ENCODE measurements at places on chromosomes 12 and 14. TPM values are rescaled to one million over a fixed set of nuclear protein-coding genes. Genes with fewer than 3 reads are reported as not detected.

Gene NRXN3
- 3.5 TPM for total RNA-seq

Gene TGFB3
- 4.8 TPM for total RNA-seq

Gene SMCO2
- not detected for total RNA-seq

Gene AMDHD1
- total RNA-seq, result 2.8 TPM

Gene FAIM2
- total RNA-seq, result 0.64 TPM

- DNase-seq, result no peak
Measured at GRCh38 chr12:109540526-109541412, 32.5 kb downstream of the MMAB start.

DNA sequence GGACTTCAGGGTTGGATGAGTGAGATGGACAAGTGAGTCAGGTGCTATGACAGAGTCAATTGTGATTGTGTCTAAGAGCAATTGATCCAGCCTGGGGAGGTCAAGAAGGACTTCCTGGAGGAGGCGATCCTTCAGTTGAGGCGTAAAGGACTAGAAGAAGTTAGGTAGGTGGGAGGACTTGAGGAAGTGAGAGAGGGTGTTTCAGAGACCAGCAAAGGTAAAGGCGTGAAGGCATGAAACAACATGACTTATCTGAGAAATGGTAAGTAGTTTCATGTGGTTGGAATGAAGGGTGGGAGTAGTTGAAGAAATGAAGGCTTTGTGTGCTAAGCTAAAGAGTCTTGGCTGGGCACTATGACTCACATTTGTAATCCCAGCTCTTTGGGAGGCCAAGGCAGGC is 48.9 kb upstream of the PPP1CC start:
- no peak for DNase-seq

GRCh38 chr14:23302290-23303225 is at the start of gene PPP1R3E:
Gene PPP1R3E, minus strand, starts transcription at chr14:23302859. Its CDS starts 283 bp downstream, at chr14:23302576.
- no peak for DNase-seq

- no peak for DNase-seq
Measured at GRCh38 chr12:1435044-1435443, 159.3 kb downstream of the FBXL14 start.

DNA sequence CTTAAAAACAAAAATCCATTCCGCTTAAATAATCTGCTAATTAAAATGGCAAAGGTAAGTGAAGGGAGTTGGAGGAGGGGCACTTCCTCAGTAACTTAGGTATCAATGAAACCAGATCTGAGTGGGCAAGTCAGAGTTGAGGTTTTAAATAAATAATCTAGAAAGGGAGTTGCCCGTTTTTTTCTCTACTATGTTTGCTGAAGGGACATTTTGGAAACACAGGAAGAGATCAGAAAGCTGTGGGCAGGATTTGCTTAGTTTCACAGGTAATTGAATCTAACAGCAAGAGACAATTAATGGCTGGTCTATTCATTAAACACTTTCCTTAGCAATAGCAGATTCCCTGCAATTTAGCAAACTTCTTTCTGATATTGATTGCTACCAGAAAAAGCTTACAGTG is 186.0 kb upstream of the ABCD2 start:
- DNase-seq, result no peak

- no peak for DNase-seq
Measured at GRCh38 chr12:83841620-83842019, 1071.0 kb downstream of the SLC6A15 start.

DNA sequence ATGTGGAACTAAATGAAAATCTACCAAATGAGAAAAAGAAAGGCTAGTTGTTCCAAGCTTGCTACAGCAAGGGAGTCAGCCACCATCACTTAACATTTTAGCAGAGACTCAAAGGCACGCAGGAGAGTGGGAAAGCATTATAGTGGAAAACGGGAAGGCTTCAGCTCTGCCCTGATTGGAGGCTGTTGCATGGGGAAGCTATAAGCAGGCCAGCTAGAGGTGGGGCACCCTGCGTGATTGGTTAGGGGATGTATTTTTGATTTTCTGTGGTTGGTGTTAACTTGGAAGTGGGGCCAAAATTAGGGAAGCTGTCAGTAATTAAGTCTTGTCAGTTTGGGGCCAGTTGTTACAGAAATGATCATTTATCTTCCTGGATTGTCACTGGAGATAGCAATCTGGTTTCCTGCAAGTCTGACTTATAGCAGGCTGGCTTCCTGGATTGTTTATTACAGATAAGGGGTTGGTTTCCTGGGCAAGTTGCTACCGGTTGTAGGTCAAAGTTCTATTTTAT is 93.9 kb downstream of the FAR2 start:
- no peak for DNase-seq

- no peak for DNase-seq
Measured at GRCh38 chr14:68677476-68677875, 115.4 kb downstream of the ZFP36L1 start.

DNA sequence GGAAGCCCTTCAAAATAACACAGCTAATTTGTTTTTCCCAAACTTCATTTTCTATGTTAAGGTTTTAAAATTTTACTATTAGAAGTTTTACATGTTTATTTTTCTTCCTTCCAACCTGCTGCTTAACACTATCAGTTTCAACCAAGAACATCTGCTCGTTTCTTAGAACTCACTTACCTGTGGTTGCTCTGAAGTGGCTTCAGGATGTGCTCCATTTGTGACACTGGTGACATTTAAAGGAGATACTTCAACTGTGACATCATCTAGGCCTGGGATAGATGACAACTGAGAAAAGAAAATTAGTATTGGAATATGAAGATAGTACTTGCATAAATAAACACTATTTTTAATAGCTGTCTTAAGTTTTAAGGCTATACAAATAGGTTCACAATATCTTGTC is 17.9 kb downstream of the WASHC3 start:
- no peak for DNase-seq

- no peak for DNase-seq
Measured at GRCh38 chr12:76762601-76762980, 1.3 kb upstream of the ZDHHC17 start.

DNA sequence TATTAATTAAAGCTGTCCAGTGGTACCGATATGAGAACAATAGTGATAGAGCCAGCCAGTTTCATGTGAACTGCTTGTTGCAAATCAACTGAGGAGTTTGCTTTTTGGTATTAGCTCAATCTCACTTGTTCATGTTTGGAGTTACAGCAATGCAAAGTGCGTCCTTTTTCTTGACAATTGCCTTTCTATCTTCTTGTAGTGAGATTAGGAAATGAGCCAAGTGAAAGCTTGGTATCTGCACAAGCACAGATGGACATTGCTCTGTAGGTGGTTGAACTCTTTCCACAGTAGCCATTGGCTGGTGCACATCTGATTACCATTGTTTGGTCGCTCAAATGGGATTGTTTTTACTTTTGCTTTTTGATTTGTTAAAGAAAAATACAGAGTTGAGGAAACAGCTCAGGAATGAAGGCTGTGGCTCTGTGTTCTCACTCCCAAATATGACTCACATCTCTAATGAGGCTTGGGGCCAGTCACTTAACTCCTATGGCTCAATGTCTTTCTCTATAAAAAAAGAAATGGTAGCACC is 241.4 kb downstream of the BMP4 start:
- DNase-seq, result no peak

DNA sequence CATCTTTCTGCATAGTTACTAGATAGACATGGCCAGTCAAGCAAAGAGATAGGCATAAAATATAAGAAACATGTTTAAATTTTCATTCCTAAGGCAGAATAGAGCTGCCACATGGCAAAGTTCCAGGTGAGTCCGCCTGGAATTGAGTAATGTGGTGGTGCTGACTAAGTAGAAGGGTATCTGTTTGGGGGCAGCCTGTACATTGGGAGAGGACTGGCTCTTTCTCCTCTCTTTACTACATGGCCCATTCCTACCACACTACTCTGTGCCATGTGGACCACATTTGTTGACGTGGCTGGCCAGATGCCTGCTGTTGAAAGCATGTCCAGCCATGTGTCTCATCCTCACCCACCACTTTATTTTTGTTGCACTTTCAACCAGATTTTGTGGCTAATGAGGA is 354.0 kb downstream of the ETNK1 start:
- no peak for DNase-seq

GRCh38 chr12:13680916-13681315 is 300.5 kb downstream of the GRIN2B start:
- no peak for DNase-seq

DNA sequence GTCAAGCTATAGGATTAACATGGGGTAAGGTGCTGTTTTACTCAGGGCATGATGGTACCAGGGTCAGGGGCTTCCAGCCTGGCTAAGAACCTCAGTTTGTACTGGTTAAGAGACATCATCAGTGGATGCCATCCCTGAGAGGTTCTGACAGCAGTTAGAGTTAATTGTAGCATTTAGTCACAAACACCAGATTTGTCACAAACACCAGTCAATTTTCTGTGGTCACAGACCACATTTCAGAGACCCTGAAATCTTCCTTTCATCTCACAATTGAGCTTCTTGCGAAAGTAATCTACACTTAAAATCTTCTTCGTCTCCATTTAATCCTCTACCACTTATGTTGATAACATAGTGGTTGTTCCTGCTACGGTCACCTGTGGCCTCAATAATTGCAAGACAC is 143.0 kb upstream of the EGLN3 start:
- no peak for DNase-seq

DNA sequence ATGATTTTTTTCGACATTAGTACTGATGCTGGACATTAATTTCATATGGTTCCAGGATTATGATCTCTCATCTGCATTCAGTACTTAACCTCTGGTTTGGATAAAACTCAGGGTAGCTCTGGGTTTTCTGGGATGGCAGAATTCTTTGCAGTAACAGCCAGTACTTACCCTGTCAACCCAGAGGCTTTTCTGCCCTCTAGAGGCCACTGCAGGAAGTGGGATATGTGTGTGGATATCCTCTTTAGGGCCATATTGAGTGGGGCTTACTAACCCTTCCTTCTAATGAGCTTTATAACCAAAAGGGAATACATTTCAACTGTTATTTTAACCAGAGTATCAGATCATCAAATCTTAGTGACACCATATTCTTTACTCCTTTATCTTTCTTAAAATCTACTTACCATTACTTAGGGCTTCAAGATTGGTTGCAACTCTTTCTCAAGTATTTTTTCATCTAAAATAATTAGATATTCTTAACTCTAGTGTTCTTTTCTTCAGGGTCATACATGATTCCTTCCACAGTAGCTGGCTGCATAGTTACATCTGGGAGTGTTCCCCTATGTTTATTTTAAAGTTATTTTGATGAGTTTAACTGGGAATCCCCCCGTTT is 488.0 kb upstream of the STXBP6 start:
- DNase-seq, result no peak

- no peak for DNase-seq
Measured at GRCh38 chr12:12338527-12339168, 11.4 kb downstream of the MANSC1 start.

DNA sequence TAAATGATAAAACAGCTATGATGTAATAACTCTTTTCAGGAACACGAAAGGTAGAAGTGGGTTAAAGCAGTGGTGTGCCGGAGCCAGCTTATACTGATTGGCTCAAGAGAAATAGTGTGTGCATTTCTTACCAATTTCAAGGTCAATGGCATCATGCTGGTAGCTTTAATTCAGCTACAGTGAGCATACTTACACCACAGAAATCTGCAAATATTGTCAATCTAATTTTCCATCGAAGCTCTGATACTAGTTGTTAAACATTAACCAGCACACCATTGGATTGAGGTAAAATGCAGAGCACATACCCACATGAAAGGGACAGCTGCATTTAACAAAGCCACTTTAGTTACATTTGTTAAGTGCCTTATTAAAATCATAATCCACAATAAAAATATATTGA is 225.7 kb downstream of the KCNC2 start:
- no peak for DNase-seq

DNA sequence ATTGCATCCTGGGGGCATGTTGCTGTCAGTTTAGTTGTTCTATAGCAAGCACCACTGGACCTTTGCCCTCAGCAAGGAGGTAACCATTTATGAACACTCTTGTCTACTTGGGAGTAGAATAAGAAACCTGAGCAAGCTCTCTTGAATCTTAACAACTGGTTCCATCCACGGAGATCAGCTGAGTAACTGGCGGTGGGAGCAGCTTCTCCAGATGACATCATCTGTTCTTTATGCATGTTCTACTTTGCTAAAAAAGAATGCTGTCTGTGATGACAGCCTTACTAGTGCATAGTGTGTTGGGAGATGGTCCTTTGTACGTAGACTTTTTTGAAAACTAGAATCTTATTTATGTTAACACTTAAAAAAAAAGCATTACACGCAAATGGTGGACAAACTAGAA is 17.7 kb downstream of the SLC4A8 start:
- DNase-seq, result no peak

GRCh38 chr14:104601786-104602185 is 2.8 kb downstream of the TMEM179 start:
- DNase-seq, result no peak

DNA sequence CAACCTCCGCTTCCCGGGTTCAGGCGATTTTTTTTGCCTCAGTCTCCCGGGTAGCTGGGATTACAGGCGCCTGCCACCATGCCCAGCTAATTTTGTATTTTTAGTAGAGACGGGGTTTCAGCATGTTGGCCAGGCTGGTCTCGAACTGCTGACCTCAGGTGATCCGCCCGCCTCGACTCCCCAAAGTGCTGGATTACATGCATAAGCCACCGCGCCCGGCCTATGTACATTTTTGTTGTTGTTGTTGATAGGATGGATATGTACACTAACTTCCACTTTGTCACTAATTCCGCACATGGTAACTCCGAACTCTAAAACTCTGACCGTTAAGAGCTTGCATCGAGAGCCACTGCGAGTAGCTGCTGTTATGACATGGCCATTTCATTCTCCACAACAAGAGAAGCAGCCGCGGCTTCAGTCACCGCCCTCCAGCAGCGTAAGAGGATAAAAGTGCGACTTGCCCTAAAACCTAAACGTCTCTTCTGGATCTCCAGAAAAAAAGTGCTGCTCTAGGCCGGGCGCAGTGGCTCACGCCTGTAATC is 742 bp upstream of the MARS1 start:
- DNase-seq, result no peak

- no peak for DNase-seq
Measured at GRCh38 chr14:50363714-50364111, 33.0 kb downstream of the CDKL1 start.

DNA sequence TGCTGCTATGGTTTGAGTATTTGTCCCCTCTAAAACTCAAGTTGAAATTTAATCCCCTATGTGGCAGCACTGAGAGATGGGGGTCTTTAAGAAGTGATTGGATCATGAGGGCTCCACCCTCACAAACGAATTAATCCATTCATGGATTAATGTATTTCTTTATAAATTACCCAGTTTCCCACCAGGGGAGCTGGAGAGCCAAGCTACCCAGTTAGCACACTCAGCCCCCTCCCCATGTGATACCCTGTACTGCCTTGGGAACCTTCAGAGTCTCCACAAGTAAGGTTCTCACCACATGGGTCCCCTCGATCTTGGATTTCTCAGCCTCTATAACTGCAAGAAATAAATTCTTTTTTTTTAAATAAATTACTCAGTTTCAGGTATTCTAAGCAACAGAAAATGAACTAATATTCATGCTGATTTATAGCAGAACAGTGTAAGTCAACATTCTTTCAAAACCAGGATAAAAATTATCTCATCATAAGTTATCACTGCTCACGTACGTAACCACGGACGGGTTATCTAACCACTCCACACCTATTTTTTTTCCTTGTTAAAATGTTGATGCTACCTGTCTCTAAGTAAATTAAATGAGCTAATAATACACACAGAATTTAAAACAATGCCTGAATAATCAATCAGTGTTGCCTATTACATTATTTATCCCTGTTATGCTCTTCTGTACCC is 3.6 kb downstream of the NAP1L1 start:
- no peak for DNase-seq
